Activated B cell treated with CpG ODN at 0.5 μM for 24 hours (primary cell): ENCODE measurements at places on chromosomes 1 and 21. TPM values are rescaled to one million over a fixed set of nuclear protein-coding genes. Genes with fewer than 3 reads are reported as not detected.

DNA sequence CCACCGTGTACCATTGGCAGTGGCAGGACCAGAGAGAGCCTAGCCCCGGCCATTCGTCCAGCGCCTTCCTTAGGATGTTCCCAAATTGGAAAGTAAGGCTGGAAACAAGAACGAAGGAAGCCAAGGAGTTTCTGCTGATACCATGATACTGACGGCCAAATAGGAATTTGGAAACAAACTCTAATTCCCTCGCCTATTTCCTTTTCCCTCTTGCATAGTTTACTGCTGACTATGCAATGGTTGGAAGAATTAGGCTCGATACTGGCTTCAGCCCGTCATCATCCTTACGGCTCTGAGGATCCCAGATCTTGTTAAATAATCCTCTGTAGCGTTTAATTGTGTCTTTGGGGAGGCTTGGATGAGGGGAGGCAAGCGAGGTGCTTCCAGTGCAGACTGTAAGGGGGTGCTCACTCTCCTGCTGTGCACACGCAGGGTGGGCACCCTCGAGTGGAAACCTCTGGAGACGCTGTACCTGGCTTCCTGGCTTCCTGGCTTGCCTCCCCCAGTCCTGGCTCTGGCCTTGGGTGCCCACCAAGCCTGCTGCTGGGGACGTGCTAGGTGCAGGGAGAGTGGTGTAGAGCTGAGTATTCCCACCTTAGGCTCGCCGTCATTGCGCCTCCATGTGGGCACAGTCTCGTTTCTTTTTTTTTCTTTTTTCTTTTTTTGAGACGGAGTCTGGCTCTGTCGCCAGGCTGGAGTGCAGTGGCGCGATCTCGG lies 27.4 kb upstream of the CAMTA1 start:
- no peak overlapping the region for H3K27ac ChIP-seq
- no peaks in the 10 kb centered on the region for H3K36me3 ChIP-seq
- no peak overlapping the region for H3K4me3 ChIP-seq
- H3K27me3 ChIP-seq, result peaks cover 14% of the 10 kb centered on the region
- DNase-seq, result no peak
- peaks cover 9% of the 10 kb centered on the region for H3K4me1 ChIP-seq

GRCh38 chr1:33957854-33958253 lies 94.0 kb downstream of the HMGB4 start:
- no peak for DNase-seq
- H3K27ac ChIP-seq, result no peak overlapping the region
- H3K4me1 ChIP-seq, result no peaks in the 10 kb centered on the region

- H3K36me3 ChIP-seq, result no peaks in the 10 kb centered on the region
- no peak overlapping the region for H3K27ac ChIP-seq
- no peaks in the 10 kb centered on the region for H3K27me3 ChIP-seq
Observed at GRCh38 chr1:190736971-190737590, 259.4 kb upstream of the BRINP3 start.

GRCh38 chr1:150472601-150473200 lies 14.5 kb upstream of the TARS2 start:
- no peaks in the 10 kb centered on the region for H3K27me3 ChIP-seq
- no peak overlapping the region for H3K4me3 ChIP-seq
- no peaks in the 10 kb centered on the region for H3K4me1 ChIP-seq

DNA sequence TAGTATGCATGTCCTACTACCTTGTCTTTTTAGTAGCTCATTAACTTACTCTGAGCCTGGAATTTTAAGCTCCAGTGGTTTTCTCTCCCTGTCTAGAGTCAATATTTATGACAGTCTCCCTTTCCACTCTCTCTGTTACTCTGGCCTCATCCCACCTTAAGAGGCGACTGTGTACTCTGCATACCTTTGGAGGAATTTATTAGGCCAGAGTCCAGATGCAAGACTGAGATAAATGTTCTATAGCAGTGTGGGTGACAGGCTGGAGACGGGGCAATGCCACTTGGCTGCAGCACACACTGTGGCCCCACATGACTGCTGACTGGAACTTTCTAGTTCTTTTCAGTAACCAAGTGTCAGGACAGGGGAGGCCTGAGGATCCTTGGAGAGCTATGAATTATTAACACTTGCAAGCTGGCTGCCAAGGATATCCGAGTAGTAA lies 4.1 kb upstream of the PDZK1 start:
- DNase-seq, result no peak
- peaks cover 2% of the 10 kb centered on the region for H3K27me3 ChIP-seq
- H3K4me3 ChIP-seq, result no peak overlapping the region
- H3K36me3 ChIP-seq, result no peaks in the 10 kb centered on the region
- H3K4me1 ChIP-seq, result no peaks in the 10 kb centered on the region
- no peak overlapping the region for H3K27ac ChIP-seq

- peaks cover 56% of the 10 kb centered on the region for H3K36me3 ChIP-seq
- DNase-seq, result no peak
- H3K4me1 ChIP-seq, result peaks cover 90% of the 10 kb centered on the region
- H3K27ac ChIP-seq, result peak overlapping the region; percentile 73
Observed at GRCh38 chr1:66346057-66346795, 187.7 kb upstream of the SGIP1 start.

DNA sequence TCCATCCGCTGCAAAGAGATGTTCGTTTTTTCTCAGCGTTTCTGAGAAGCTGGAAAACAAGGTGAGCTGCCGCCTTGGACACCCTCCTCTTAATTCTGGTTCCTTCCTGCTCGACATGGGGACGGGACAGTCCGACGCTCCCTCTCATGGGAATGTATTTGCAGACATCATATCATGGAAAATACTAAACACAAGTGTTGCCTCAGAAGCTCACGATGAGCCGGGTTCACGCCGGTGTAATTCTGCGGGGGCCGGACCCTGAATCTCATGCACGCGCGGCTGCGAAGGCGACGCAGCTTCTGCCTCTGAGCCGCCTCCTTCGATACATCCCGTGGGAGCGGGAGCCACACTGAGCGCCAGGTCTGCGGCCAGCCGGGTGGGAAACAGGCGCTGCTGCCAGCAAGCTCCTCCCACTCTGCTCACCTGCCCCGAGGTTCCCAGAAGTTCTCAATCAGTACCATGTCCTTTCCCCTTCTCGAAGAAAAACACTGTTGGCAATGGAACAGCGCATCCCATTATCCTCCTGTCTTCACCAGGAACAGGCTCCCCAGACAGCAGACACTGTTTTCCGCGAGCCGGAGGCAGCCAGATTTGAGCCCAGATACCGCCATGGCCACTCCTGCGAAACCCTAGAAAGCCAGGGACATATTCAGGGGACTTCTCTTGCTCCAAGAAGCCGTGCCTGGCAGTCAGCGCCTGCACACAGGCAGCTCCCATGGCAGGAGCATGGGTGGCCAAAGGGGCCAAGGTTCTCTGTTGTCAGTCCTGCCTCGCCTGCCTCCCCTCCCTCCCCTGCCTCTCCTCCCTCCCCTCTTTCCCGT lies 98.0 kb downstream of the WDR4 start:
- DNase-seq, result no peak
- peaks cover 51% of the 10 kb centered on the region for H3K4me1 ChIP-seq
- peaks cover 21% of the 10 kb centered on the region for H3K27me3 ChIP-seq
- no peak overlapping the region for H3K4me3 ChIP-seq
- no peaks in the 10 kb centered on the region for H3K36me3 ChIP-seq

GRCh38 chr1:49166031-49166430 lies 389.3 kb upstream of the BEND5 start:
- H3K27ac ChIP-seq, result no peak overlapping the region
- no peak overlapping the region for H3K4me3 ChIP-seq
- H3K4me1 ChIP-seq, result no peaks in the 10 kb centered on the region
- DNase-seq, result no peak
- peaks cover 2% of the 10 kb centered on the region for H3K27me3 ChIP-seq
- H3K36me3 ChIP-seq, result no peaks in the 10 kb centered on the region

- H3K4me1 ChIP-seq, result peaks cover 4% of the 10 kb centered on the region
- H3K27me3 ChIP-seq, result peaks cover 7% of the 10 kb centered on the region
- H3K27ac ChIP-seq, result no peak overlapping the region
- H3K4me3 ChIP-seq, result no peak overlapping the region
Observed at GRCh38 chr1:71053758-71054157, 6.1 kb upstream of the PTGER3 start.

GRCh38 chr1:171286032-171286705 lies 27.8 kb upstream of the FMO4 start:
- H3K27me3 ChIP-seq, result peaks cover 2% of the 10 kb centered on the region
- H3K36me3 ChIP-seq, result no peaks in the 10 kb centered on the region
- no peak for DNase-seq
- H3K4me1 ChIP-seq, result peaks cover 33% of the 10 kb centered on the region
- no peak overlapping the region for H3K4me3 ChIP-seq
- peak overlapping the region; percentile 19 for H3K27ac ChIP-seq

- H3K4me3 ChIP-seq, result no peak overlapping the region
- no peaks in the 10 kb centered on the region for H3K36me3 ChIP-seq
- H3K27me3 ChIP-seq, result peaks cover 2% of the 10 kb centered on the region
- no peak for DNase-seq
- no peak overlapping the region for H3K27ac ChIP-seq
- H3K4me1 ChIP-seq, result no peaks in the 10 kb centered on the region
Observed at GRCh38 chr1:115303364-115303763, 34.7 kb downstream of the NGF start.

- H3K36me3 ChIP-seq, result no peaks in the 10 kb centered on the region
- peak; percentile 13 for DNase-seq
- no peak overlapping the region for H3K27ac ChIP-seq
- peaks cover 3% of the 10 kb centered on the region for H3K27me3 ChIP-seq
Observed at GRCh38 chr21:45983981-45984551, 2.5 kb downstream of the COL6A1 start.

GRCh38 chr1:109677459-109677858 lies 9.6 kb downstream of the GSTM2 start:
- no peaks in the 10 kb centered on the region for H3K4me1 ChIP-seq
- no peak overlapping the region for H3K27ac ChIP-seq
- H3K4me3 ChIP-seq, result no peak overlapping the region
- H3K36me3 ChIP-seq, result no peaks in the 10 kb centered on the region
- no peaks in the 10 kb centered on the region for H3K27me3 ChIP-seq
- no peak for DNase-seq

IQCC gene
- 3.5 and 4.2 TPM in 2 replicates for total RNA-seq

CD1B gene
- total RNA-seq, result not detected in 2 replicates

MYCL gene
- total RNA-seq, result 0.10 and 0.29 TPM in 2 replicates

ATP1B1 gene
- total RNA-seq, result 1.6 and 1.8 TPM in 2 replicates

SHE gene
- 0.04 TPM in 1 of 2 replicates, not detected in the other for total RNA-seq

HES3 gene
- total RNA-seq, result not detected in 2 replicates

CACHD1 gene
- 0.12 and 0.22 TPM in 2 replicates for total RNA-seq
